GM12892 (cell line): ENCODE measurements at places on chromosomes 7 and 10.
A peak's percentile ranks its signal among the peaks of the same experiment; 100 is the strongest.

- no peak for DNase-seq
Observed at GRCh38 chr7:45007571-45008328, 7.7 kb downstream of the CCM2 start.

DNA sequence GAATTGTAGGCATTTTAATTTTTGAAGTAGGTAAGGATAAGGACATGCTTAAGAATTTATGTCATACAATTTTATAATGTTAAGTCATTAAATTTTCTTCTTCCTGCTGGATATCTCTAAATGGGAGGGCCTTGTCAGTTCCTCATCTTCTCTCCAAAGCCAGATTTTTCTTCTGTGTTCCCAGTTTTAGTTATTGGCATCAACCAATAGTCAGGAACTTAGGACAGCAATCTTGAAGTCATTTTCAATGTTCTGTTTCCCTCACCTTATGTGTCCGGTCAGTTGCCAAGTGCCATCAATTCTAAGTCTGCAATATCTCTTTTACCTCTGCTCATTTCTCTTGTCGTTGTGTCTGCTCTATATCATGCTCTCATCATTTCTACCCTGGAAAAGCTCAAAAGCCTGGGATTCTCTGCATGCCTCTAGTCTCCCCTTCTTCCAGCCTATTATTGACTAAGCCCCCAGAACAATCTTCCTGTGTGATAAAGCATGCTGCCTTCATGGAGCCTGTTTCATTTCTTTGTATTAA lies 145.2 kb downstream of the PPP1R9A start:
- no peak for DNase-seq

DNA sequence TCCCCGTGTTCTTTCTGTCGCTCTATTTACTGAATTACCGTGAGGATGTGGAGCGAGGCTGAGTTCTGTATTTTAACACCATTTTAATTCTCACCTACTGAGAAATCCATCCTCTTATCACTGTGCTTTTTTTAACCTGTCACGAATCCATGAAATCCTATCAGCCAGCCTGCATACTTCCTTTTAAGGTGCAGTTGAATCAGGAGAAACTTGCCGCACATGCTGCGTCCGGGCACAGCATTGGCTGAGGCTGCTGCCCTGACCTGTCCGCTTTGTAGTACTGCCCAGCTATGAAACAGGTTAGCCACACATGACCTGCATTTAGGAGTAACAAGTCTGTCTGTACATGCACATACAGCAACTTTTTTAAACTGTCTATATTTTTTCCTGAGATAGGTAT lies 82.5 kb downstream of the EGFR start:
- no peak for DNase-seq

GRCh38 chr10:31581741-31582323 lies 262.8 kb downstream of the ZEB1 start:
- peak; percentile 40 for DNase-seq

DNA sequence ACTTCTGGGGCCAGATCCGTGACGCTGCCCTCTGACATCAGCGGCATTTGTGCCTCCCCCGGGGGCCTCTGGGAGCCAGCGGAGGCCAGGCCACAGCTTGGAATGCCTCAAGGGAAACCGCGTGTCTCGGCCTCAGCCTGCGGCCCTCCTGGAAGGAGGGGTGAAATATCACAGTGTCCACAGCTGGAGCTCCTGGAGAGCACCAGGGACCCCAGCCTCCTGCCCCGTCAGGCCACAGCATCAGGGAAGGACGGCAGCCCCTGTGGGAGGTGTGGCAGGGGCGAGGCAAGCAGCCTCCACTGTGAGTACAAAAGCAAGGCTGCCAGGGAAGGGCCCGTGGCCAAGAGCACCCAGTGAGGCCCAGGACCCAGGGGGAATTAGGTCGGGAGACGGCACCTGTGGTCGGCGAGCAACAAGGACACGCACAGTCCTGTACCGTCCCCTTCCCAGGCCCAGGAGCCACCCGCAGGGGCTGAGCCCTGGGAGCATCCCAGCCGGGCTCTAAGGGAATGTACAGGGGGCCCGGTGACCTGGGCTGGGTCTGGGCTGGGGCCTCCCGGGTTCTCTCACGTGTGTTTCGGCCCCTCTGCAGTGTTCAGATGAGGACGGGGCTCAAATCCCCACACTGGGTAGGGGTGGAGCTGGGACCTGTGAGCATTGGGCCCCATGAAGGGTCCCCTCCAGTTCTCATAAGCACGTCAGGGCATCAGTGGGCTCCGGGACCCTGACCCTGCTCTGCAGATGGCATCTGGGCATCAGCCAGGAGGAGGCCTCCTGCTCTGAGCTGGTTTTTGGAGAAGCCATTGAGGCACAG lies 18.7 kb upstream of the KNDC1 start:
- DNase-seq = no peak

DNA sequence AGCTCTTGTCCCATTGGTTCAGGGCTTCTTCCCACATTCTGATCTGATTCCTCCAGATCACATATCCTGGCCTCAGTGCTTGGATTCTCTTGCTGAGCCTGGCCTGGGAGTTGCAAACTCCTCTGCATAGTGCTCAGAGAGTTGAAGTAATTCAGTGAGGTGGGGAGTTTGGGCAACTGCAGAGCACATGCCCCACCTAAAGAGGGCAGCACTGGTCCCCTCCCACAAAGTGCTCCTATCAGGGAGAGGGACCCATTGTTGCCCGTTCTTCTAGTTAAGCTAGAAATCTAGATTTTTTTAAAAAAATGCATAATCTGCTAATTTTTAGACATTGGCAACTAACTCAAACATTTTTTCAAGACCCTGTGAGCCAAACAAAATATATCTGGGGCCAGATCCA lies 45.1 kb downstream of the CHN2 start:
- DNase-seq = no peak

DNA sequence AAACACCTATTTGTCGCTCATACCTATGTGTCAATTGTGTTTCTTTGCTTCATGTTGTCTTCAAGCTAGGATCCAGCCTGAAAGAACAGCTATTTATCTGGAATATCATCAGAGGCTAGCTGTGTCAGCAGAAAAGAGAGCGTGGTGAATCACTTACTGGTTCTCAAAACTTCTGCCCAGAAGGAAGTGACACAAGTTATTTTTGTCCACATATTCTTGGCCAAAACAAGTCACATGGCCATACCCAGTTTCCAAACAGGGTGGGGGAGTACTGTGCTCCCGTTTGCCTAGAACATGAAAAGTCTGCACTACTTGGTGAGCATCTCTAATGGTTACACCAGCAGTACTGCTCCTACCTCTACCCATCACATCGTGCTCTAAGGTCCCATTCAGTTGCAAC lies 160.9 kb upstream of the CSTF2T start:
- DNase-seq = no peak

DNA sequence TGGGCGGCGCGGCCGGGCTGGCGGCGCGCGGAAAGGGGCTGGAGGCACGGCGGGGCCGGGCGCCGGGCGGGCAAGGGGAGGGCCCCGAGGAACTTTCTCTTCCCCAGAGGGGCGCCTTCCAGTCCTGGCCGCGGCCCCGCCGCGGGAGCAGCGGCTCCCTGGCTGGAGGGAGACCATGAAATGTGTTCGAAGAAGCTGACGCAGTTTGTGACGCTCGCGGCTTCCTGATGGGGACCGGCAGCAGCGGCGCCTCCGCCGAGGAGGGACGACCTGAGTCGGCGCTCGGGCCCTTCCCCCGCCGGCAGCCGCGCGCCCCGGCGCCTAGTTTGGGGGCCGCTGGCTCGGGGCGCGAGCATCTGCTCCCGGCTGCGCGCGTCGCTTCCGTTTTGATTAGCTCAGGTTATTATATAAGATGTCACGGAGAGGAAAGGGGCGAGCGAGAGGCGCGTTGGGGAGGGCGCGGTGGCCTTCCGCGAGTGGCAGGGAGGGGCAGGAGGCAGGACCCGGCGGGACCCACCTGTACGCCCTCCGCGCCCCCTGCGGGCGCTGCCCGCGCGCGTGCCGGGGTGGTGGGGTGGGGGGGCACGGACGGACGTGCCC lies 57.1 kb upstream of the PCGF5 start:
- DNase-seq = no peak

DNA sequence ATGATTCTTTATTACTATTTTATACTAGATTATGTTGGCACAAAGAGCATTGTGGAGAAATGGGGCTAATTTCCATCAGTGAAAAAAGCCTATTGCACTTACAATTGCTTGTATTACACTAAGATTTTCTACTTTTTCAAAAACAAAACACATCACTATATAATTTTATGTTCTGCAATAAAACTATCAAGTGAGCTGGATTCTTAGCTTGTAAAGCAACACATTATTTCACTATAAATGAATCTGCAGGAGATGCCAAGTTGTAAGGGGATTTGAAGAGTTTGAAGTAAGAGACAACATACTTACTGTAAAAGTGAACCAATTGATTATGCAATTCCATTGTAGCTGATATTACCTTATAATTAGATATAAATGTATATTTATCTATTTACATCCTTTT lies 333.3 kb upstream of the SEMA3D start:
- no peak for DNase-seq

GRCh38 chr7:71254751-71255150 lies 122.8 kb downstream of the GALNT17 start:
- DNase-seq = no peak

- DNase-seq = no peak
Observed at GRCh38 chr10:32938554-32939061, 19.4 kb downstream of the ITGB1 start.

DNA sequence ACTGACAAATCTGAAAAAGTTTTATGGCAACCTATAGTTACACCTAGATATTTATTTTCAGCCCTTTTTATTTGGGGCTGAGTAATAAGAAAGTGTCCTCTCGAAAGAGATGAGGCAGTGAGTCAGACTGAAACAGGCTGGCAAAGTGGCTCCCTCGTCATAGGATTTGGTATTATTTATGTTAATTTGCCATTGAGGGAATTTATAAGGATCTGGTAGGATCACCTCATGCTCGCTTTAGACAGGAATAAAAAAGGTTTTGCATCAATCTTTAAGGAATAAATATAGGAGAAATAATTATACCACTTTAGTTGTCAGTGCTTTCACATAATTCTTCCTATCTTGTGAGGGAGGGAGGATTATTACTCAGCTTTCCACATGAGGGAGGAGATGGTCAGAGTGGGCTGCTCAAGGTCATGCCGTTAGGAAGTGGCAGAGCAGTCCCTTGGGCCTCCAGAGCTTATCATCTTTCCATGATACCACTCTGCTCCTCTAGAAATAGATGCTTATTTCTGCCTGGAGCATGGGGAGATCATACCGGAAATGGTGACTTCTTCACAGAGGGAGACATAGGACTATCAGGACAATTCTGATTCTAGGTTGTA lies 356.8 kb downstream of the GPR158 start:
- no peak for DNase-seq

GRCh38 chr10:67772894-67773511 lies 65.0 kb downstream of the DNAJC12 start:
- no peak for DNase-seq

DNA sequence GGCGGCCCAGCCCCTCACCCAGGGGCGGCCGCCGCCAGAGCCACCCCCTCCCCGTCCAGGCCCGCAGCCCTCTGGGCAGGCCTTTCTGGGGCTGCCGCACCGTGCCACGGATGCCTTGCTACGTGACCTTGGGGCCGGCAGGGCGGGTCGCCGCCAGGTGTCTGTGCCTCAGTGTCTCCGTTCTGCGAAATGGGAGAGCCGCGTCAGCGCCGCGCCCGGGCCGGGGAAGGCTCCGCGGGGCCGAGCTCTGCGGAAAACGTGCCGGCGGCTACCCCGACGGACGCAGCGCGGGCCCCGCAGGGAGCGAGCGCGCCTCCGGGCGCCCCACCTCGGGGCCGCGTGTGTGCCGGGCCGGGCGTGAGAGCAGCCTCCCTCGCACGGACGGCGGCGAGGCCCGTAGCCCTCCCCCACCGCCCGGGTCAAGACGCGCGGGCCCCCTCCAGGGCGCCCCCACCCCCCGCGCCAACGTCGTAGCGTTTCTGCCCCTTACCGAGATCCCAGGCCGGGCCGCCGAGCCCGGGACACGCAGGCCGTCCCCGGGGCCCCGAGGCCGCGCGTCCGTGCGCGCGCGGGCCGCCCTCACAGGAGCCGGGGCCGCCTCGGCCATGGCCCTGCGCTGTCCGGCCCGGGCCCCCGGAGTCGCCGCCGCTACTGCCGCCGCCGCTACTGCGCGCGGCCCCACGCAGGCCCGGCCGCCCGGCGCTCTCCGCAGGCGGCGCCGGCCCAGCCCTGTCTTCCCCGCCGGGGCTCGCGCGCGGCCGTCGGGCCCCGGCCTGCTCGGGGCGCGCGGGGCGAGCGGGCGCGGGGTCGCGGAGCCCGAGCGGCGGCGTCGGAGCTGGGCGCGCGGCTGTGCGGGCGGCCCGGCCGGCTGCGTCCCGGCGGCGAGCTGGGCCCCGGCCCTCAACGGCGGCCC lies 1.1 kb downstream of the ZNF777 start:
- DNase-seq = peak; percentile 57

DNA sequence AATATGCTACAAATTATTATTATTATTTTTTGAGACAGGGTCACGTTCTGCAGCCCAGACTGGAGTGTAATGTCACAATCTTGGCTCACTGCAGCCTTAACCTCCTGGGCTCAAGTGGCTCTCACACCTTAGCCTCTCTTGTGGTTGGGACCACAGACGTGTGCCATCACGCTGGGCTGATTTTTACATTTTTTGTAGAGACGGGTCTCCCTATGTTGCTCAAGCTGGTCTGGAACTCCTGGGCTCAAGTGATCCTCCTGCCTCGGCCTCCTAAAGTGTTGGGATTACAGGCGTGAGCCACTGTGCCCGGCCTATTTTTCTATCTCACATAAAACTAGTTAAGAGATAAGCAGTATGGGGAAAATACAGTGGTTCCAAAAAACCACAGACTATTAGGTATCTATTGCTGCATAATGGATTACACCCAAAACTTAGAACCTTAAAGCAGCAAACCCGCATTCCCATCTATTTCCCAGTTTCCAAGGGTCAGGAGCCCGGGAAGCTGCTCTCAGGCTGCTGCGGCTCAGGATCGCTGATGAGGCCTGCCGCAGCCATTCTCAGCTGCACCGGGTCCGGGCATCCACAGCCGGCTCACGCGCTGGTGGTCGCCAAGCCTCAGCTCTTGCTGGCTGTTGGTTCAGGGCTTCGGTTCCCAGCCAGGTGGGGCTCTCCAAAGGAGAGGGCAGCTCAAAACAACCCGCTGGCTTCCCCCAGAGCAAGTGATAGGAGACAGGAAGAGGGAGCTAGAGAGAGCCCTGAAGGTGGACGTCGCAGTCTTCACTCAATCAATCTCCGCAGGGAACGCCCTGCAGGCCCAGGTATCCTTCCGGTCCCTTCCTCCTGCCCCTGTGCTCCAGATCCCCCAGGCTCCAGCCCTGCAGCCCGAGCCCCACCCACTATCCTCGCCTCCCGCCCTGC lies 128.2 kb downstream of the UBE2H start:
- DNase-seq = peak; percentile 37

GRCh38 chr10:818010-818409 lies 113.5 kb downstream of the LARP4B start:
- no peak for DNase-seq

GRCh38 chr10:114103284-114103683 lies 59.6 kb downstream of the ADRB1 start:
- no peak for DNase-seq
